Activated T-cell treated with anti-CD3 and anti-CD28 coated beads, Interleukin-2, amount 50 U/mL, for 72 hours (primary cell): ENCODE measurements at places on chromosomes 7 and 10.

- no peak for DNase-seq
Measured at GRCh38 chr10:33406596-33406995, 72.1 kb upstream of the NRP1 start.

DNA sequence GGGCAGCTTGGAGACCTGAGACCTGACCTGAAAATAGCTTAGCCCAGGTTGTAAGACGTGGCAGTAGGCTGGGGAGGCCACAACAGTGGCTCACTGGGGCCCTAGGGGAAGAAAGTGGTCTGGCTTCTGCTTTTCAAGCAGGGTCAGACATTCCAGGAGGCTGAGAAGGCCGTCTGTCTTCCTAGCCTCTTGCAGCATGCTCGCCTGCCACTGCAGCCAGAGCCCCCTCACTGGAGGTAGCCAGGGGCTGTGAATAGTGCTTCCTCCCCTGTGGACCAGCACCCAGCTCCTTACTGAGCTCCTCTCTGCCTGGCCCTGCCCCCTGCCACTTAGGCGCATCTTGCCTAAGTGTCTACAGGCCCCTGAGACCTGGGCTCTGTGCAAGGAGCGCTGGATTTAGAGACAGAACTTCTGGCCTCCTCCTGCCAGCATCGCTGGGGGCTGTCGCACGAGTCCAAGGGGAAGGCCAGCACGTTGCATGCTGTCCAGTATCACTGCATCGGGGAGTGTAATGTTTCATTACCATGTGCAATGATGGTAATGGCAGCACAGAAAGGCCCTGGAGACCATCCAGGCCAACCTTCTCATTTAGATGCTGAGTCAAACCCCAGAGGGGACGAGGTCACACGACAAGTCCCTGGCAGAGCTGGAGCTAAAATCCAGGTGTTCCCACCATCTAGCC lies 12.7 kb downstream of the ZMIZ1 start:
- DNase-seq = no peak

DNA sequence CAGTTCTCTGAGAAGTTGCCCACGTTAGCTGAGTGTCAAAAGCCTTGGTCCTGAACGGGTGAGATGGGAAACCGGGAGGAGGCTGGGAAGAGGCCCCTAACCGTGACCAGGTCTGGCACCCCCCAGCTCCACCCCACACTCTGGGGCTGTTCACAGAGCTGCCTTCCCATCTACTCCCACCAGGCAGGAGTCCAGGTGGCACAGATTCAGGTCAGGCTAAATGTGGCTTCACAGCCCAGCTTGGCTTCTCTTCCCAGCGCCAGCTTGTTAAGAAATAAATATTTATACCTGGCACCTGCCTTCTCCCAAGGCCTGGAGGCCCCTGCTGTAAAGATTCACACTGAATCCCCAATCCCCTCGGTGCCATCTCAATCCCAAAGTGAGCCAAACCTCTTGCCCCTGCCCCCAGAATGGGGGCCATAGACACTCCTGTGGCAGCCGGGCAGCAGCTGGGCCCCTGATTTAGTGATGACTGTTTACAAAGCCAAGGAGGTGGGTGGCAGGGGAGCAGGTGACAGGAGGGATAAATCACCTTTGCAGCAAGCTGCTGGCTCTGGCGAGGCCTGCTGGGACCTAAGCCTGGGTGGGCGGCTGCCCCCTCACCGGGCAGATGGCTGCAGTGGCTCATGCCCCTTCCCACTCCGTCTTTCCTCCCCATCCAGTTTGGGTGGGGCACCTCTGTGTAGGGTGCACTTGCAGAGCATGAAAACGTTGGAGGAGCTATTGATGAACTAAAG lies 72.5 kb downstream of the GOLGA7B start:
- no peak for DNase-seq

DNA sequence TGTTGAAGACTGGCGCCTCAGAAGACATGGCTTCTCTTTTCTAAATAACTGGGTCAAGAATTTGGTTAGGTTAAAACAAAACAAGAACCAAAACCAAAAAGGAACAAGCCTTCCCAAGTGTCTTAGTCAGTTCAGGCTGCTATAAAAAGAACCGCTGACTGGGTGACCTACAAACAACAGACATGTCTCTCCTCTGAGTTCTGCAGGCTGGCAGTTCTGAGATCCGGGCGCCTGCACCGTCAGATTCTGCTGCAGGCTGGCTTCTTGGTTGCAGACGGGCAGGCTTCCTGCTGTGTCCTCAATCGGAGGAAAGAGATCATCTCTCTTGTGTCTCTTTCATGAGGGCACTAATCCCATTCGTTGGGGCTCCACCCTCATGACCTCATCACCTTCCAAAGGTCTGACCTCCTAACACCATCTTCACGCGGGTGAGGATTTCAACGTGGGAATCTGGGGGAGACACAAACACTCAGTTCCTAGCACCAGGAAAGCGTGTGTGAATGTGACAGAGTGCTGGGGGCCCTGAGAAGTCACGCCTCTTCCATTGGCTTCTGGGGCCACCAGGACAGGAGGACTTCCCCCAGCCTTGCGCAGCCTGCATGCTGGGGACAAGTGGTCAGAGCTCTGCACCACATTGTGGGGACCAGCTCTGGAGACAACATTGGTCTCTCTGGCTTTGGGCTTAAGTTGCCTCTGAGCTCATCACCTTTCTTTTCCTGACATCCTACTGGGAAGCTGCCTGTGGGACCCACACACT lies 63.1 kb downstream of the ASB13 start:
- DNase-seq = no peak

- no peak for DNase-seq
Measured at GRCh38 chr10:34141032-34141680, 673.9 kb downstream of the PARD3 start.
